ENCODE measurements at places on chromosomes 11 and 22. TPM values are rescaled to one million over a fixed set of nuclear protein-coding genes. Genes with fewer than 3 reads are reported as not detected.

GRCh38 chr11:47143322-47143721, 33.4 kb downstream of the ARFGAP2 start:
- no peak for DNase-seq

DNA sequence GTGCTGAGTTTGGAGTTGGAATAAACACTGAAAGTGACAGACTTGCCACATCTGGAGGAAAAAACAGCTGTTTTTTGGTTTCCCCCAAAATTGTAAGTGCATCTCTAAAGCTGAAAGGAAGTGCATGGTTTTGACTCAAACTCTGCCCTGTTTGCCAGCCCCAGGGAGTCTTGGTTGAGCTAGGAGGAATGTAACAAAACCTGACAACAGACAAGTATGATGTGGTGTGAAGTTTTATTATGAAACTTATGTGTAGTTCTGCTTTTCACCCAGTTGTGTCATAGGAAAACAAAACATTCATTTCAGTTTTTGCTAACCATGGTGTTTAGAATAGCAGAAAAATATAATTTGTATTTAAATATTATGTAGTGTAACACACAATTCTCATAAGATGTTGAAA, 31.7 kb upstream of the PDE3B start:
- DNase-seq = no peak

DNA sequence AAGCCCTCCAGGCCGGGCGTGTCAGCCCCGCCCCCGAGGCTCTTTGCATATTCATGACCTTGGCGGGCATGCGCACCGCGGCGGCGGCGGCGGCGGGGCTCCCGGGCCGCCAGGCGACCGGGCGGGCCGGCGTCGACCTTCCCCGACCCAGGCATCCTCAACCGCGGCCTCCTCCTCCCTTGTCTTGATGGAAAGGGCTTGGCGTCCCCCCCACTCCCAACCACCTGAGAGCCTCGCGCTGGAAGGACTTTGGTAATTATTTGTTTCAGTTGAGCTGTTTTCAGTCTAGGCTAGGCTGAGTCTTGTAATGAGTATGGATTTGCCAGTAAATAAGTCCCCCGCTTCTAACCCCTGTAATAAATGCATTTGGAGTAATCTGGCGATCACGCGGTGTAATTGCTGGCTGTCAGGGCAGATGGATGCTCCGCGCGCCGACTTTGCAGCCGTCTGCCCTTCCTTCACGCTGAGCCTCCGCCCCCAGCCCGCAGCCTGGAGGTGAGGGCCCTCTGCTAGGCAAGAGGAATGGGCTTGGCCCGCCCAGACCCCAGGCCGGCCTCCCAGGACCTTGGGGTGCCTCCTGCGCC, 25.2 kb downstream of the FLRT1 start:
- peak; percentile 25 for DNase-seq

DNA sequence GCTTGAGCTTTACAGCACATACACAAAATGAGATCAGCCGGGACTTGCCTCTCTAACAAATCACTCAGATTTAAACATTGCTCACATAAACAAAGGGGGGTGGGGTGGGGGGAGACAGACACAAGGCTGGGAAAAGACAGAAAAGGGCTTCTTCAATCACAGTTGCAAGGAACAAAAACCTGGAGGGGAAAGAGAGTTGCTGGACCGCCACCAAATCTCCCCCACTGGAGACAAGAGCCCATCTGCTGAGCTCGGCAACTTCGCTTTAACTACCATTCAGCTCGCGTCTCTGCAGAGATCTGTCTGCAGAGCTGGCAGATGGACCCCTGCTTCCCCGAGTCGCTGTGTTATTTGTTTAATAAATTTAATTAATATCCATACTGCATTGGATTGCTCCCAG, 165.0 kb downstream of the RCN1 start:
- no peak for DNase-seq

DNA sequence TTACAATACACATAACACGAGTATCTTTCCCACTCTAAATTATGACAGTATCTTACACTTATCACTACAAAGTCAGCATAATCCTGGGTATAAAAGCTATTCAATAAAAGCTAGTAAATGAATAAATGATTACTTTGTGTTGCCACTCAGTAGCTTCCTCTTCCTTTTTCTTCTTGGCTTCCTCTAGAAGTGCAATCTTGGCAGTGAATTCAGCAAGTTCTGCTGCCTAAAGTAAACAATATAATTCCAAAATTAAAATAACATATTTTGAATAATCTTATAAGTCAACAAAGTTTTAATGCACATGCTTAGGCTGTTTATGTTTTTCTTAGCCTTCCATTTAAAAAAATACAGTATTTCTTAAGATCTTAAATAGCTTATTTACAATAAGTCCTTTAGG, 60.4 kb downstream of the RDX start:
- DNase-seq = no peak

- DNase-seq = no peak
Observed at GRCh38 chr11:13713982-13714381, 45.5 kb downstream of the FAR1 start.

GRCh38 chr11:79423736-79424135, 17.1 kb downstream of the TENM4 start:
- DNase-seq = no peak

DNA sequence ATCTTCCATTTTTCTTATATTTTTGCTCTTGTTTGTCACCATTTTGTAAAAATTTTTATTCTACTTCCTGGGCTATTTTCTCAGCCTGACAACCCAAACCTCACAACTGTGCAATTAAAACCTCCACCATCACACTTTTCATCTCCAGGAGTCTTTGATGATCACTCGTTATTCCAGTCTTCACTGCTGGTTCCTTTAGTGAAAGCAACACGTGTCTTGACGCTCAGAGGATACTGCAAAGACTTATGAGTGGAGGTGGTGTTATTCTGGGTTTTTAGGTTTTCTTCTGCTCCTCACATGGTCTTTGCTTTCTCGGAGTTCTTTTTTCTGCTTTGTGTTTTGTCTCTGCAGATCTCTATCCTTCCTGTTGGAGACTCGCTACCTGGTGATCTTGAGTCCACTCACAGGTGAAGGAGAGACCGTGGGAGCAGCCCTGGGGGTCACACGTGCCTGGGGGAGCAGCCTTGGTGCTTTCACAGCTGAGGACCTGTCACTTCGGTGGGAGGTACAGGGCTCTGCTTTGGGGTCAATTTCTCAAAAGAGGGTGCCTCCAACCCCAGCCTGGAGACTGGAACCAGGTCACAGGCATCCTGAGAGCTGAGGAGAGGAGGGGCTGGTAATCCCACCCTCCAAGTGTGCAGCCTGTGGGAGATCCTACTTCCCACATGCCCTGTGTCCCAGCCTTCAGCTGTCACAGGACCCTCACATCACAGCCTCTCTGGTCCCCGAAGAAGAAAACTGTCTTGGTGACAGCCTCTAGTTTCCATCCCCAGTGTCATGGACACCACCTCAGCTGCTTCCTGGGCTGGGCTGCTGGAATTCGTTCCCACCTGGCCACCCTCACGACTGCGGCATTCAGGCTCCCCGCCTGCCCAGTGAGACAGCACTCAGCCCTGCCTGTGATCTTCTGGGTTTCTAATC, 11.0 kb downstream of the SULT4A1 start:
- no peak for DNase-seq

DNA sequence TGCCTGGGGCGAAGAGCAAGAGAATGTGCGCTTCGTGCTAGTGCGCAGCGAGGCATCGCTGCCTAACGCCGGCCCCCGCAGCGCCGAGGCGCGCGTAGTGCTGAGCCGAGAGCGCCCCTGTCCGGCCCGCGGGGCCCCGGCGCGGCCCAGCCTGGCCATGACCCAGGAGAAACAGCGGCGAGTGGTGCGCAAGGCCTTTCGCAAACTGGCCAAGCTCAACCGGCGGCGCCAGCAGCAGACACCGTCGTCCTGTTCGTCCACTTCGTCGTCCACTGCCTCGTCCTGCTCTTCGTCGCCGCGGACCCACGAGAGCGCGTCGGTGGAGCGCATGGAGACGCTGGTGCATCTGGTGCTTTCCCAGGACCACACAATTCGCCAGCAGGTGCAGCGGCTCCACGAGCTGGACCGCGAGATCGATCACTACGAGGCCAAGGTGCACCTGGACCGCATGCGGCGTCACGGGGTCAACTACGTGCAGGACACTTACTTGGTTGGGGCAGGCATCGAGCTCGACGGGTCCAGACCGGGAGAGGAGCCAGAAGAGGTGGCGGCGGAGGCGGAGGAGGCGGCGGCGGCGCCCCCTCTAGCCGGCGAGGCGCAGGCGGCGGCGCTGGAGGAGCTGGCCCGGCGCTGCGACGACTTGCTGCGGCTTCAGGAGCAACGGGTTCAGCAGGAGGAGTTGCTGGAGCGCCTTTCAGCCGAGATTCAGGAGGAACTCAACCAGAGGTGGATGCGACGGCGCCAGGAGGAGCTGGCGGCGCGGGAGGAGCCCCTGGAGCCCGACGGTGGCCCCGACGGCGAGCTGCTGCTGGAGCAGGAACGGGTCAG, 1.0 kb downstream of the RASSF10 start:
- no peak for DNase-seq

GRCh38 chr11:12222055-12222792, 111.8 kb downstream of the MICAL2 start:
- no peak for DNase-seq

FAM181B gene
- 0.97 TPM for total RNA-seq

MMP3 gene
- total RNA-seq = not detected
